CD4-positive, alpha-beta memory T cell (primary cell): ENCODE measurements at places on chromosomes 2 and 18.

- no peak for DNase-seq
Measured at GRCh38 chr18:23258566-23259469, 123.5 kb downstream of the CABLES1 start.

DNA sequence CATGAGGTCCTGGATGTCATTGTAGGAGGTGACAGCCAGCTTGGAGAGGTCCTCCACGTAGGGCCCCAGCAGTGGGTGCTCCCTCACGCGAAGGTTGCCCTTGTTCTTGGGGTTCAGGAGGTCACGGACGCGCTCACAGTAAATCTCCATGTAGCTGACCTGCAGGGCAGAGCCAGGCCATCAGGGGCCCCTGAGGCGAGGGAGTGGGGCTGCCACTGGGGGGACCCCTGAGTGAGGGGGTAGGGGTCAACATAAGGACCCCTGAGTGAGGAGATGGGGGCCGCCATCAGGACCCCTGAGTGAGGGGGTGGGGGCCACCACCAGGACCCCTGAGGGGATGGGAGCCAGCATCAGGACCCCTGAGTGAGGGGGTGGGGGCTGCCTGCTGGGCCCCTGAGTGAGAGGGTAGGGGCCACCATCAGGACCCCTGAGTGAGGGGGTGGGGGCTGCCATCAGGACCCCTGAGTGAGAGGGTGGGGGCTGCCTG is 33.6 kb downstream of the KIF1A start:
- no peak for DNase-seq

- DNase-seq = no peak
Measured at GRCh38 chr2:207511851-207512250, 17.9 kb upstream of the CREB1 start.

DNA sequence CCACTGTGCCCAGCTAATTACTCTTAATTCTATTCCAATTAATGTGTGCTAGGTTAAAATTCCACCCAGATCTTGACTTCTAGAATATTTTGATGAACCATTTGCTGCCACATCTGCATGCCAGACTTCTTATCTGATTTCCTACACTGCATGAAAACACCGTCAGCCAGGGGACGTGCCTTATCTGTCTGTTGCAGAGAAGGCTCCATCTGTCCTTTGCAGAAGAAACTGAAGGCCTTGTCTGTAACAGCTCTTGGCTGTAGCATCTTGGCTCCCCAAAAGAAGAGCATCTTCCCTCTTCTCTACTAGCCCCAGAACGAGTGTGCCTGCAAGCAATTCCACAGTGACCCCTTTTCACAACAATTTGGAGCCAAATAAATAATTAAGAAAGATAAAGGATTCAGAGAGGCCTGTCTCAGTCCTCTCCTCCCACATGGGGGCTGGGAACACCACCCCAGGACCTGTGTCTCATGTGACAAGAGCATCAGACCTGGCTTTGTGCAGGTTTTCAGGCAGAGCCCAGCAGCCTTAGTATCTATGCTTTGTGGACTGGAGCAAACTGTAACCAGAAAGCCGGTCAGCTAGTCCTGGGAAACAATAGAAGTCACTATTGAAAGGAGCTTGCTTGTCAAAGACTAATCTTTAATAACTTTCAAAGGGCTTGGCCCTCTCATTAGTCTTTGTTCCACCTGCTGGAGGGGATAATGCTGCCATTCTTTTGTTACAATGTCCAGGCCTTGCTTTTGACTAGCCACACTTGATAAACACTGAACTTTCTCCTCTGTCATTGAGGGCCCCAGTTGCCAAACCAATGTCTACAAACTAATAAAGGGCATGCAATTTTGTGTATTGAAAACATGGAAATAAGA is 84.0 kb upstream of the NEUROD1 start:
- no peak for DNase-seq

GRCh38 chr2:156867201-156867600 is 390.3 kb upstream of the GALNT5 start:
- no peak for DNase-seq

DNA sequence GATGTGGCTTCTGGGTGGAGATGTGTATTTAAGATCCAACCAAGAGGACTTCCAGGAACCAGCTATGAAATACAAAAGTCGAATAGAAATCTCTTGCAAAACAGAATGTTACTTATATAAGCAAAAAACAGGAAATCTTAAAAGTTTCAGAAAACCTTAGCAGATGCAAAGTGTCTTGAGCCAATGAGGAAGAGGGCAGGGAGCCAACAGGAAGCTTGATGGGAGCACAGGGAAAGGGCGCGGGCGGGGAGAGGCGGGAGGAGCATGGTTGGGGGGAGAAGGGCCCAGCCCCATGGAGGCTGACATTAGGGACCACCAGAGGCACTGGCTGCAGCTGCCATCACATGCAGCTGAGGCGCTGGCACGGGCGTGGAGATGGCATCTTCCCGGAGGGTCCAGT is 203.3 kb downstream of the SNTG2 start:
- no peak for DNase-seq

GRCh38 chr2:8223695-8224346 is 458.0 kb upstream of the ID2 start:
- DNase-seq = no peak

DNA sequence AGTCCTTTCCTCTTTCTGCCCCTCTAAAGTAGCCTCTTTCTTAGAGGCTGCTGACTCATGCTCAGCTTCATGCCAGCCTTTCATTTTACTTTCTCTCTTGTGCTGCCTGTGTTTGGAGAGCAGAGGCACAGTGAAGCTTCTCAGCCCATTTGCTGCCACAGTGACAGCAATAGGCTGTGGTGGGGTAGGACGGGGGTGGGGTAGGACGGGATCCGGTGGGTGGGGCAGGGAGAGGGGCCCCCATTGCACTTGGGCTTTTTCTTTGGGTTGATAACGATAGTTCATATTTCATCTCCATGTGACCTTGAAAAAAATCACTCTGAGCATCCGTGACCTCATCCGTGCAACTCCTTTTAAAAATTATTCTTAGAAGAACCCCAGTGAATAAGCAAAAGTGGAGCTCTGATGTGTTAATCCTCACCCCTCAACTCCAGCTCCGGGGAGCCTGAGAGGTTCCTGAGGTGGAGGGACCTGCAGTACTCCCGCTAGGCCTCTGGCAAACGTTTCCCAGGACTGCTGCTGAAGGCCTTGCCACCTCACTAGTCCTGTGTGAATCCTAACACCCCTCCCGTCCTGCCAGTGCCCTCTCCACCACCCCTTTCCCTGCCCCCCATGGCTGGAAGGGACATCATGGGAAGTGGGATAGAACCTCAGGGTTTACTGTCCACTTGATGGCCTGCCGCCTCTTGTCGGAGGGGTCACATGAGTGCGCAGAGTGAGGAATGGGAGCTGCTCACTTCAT is 70.8 kb downstream of the INPP4A start:
- DNase-seq = no peak

DNA sequence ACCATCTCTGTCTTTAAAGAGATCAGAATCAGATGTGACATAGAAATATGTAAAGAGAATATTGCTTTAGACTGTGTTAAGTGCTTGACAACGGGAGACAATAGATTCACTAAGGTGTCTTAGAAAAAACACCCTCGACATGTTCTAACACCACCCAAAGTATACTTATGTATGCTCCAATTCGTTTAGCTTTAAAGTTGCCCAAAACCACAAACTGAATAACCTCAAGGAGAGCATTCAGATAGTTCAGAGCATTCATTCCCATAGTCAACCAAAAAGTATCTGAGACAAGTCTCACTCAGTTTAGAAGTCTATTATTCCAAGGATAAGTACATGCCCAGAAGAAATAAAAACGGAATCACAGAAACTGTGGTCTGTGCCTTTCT is 96.4 kb downstream of the KYNU start:
- no peak for DNase-seq

- no peak for DNase-seq
Measured at GRCh38 chr2:222176890-222177289, 121.9 kb downstream of the PAX3 start.

GRCh38 chr2:230946429-230947234 is 21.6 kb upstream of the GPR55 start:
- DNase-seq = no peak

- no peak for DNase-seq
Measured at GRCh38 chr2:64839844-64840243, 149.4 kb upstream of the SLC1A4 start.

GRCh38 chr2:20913491-20913890 is 90.6 kb upstream of the LDAH start:
- DNase-seq = no peak

GRCh38 chr18:48300463-48300961 is 108.7 kb downstream of the ZBTB7C start:
- DNase-seq = peak; percentile 0

DNA sequence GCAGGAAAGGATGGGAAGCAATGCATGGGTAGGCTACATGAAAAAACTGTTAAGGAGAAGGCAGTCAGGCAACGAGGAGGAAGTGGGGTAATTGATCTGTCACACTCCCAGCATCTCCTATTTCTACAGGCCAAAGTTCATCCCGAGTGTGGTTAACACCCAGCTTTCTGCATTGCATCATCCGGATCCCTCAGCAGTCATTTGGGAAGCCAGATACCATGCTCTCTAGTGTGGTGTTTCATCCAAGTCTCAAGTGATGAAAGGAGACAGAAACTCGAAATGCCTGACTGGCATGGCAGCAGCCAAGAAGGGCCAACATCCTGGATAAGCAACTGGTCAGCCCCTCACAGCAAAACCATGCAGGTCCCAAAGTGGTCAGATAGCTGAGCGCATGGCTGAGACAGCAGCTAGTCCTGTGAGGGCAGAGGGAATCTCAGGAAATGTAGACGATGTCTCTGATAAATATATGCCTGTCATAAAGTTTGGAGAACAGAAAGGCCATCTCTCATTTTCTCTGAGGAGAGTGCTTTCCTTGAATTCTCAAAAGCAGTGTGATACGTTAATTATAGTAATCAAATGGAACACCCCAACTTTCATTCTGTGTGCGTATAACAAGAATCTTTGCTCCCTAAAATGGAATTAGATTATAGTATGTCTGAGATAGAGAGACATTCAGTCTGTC is 24.8 kb upstream of the HNRNPA3 start:
- DNase-seq = no peak

DNA sequence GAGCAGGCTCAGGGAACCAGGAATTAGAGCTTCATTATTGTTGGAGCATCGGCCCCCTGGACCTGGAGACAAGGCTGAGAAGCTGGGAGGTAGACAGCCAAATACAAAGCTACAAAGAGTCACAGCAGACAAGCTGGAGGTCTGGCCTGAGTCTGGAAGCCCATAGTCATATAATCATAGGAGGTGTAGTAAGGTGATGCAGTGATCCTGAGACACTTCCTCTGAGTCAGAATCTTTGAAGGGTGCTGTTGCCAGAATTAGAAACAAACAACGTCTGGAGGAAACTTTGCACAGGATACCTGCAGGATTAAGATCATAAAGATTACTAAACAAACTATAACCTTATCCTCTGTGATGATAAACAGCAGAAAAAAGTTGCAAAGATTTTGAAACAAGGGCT is 213.8 kb downstream of the DSC3 start:
- no peak for DNase-seq

DNA sequence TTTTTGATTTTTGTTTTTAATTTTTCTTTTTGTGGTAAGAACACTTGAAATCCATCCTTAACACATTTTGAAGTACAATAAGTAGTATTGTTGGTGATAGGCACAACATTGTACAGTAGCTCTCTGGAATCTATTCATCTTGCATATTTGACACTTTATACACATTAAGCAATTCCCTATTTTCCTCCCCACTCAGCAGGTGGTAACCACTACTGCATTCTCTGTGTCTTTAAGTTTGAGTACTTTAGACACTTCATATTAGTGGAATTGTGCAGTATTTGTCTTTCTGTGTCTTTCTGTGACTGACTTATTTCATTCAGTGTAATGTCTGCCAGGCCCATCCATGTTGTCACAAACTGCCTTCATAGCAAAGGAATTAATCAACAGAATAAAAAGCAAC is 471.7 kb upstream of the CDH20 start:
- DNase-seq = no peak

DNA sequence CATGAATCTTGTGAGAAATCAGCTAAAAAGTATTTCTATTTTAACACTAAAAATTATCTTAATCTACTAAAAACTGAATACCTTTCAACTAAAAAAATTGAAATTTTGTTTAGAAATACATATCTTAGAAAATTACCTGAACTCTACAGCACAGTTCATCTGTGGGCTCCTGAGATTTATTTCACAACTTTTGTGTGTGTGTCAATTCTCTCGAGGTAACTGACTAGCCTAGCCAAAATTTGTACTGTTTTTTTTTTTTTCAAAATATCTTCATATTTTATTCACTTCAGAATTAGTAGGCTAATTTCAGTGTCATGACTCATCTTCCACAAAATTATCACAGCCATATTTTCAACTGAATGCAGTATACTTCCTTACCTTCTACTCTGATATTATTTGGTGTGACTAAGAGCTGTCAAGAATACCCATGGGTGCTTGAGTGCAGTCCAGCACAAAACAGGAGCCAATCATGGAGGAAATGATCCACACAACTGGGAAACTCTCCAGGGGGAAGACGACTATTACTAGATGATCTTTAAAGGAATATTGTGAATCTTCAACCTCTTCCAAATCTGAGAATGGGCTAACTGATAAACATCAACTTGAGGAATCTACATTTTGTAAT is 174.6 kb downstream of the ZNF385B start:
- no peak for DNase-seq

DNA sequence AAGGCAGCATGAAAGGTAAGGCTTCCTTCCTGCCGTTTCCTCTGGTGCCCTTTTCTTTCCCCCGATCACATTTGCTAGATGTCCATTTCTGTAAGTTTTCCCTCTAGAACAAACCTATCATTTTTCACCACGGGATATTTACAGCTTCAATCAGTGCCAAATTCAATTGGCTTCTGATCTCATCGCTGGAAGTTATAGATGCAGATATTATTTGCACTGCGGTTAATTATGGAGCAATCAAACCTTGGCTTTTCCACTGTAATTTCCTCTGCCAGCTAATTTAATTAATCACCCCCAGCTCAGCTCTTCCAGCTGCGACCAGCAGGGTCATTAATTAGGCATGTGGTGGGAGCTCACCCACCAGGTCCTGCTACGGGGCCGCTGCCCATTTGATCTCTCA is 86.1 kb downstream of the GBX2 start:
- DNase-seq = no peak

- DNase-seq = no peak
Measured at GRCh38 chr2:11578986-11579774, 45.3 kb downstream of the GREB1 start.

DNA sequence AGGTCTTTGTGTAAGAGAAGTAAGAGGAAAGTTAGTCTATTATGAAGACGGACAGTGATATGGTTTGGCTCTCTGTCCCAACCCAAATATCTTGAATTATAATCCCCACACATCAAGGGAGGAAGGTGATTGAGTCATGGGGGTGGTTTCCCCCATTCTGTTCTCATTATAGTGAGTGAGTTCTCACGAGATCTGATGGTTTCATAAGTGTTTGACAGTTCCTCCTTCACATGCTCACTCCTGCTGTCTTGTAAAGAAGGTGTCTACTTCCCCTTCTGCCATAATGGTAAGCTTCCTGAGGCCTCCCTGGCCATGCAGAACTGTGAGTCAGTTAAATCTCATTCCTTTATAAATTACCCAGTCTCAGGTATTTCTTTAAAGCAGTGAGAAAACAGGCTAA is 67.6 kb downstream of the NEURL3 start:
- DNase-seq = no peak
